ENCODE measurements at places on chromosomes 13 and 19. TPM values are rescaled to one million over a fixed set of nuclear protein-coding genes. Genes with fewer than 3 reads are reported as not detected.

Gene FCGBP
- total RNA-seq: 1.2 TPM

Gene FUT6
- total RNA-seq: not detected

Gene NTF4
- total RNA-seq: 1.5 TPM

Gene SERPINE3
- not detected for total RNA-seq

Gene PBX4
- total RNA-seq: 5.0 TPM

Gene POLRMT
- total RNA-seq: 62.9 TPM

Gene ZNF331
- 29.9 TPM for total RNA-seq

Gene RXFP2
- not detected for total RNA-seq
